K562 (cell line): ENCODE measurements at places on chromosomes 6 and 20.
A peak's percentile ranks its signal among the peaks of the same experiment; 100 is the strongest.

DNA sequence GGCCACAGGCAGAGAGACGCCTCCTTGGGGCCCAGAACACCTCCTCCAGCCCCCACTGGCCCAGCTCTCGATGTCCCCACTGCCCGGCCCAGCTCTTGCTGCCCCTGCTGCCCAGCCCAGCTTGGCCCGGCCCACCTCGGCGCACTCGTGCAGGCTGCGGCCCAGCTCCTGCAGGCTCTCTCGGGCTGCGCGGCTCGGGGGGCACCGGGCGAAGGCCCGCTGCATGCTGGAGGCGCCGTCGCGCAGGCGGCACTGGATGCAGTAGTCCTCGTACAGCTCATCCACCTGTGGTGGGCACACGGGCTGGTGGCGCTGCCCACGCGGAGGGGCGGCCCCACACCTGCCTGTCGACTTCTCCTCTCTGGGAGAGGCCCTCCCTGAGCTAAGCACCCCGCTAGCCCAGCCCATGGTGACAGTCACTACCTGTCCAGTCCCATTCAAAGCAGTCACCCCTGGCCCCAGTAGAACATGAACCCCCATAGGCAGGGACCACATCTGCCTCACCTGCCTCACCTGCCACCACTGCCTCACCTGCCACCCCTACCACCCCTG lies 81.8 kb downstream of the RIPOR3 start:
- no peak for DNase-seq

GRCh38 chr20:53522696-53523095 lies 70.9 kb downstream of the ZNF217 start:
- no peak for DNase-seq

GRCh38 chr6:56913285-56914074 lies 41.4 kb upstream of the BEND6 start:
- DNase-seq, result peak; percentile 45

DNA sequence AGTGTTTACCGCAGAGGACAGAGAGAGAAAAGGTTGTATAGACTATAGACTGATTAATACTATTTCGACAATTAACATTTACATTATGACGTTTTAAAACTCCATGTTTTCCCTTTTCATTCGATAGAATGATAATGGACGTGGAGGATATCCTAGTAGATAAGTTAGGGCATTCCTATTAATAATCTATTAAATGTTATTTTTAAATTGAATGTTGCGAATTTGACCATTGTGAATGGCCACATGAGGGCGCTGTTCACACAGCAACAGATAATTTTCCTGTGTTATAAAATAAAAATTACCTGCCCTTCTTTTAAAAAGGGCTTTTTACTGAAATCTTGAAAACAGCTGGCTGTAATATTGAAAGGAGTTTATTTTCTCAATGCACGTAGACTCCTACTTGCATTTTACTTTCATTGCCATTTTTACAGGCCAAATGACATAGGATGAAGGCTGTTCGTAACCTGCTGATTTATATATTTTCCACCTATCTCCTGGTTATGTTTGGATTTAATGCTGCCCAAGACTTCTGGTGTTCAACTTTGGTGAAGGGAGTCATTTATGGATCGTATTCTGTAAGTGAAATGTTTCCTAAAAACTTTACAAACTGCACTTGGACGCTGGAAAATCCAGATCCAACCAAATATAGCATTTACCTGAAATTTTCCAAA lies 3.3 kb downstream of the ADGRB3 start:
- DNase-seq, result no peak

DNA sequence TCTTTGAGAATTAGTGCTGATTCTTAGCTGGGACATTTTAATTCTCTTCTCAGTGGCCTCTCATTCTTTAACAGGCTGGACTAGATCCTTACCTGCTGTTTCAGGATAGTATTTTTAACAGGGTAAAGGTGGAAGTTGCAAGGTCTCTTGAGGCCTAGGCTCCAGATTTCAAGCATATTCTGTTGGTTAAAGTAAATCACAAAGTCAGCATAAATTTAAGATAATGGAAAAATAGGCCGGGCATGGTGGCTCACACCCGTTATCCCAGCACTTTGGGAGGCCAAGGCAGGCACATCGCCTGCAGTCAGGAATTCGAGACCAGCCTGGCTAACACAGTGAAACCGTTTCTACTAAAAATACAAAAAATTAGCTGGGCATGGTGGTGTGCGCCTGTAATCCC lies 1149.0 kb downstream of the EPHA7 start:
- DNase-seq, result no peak

DNA sequence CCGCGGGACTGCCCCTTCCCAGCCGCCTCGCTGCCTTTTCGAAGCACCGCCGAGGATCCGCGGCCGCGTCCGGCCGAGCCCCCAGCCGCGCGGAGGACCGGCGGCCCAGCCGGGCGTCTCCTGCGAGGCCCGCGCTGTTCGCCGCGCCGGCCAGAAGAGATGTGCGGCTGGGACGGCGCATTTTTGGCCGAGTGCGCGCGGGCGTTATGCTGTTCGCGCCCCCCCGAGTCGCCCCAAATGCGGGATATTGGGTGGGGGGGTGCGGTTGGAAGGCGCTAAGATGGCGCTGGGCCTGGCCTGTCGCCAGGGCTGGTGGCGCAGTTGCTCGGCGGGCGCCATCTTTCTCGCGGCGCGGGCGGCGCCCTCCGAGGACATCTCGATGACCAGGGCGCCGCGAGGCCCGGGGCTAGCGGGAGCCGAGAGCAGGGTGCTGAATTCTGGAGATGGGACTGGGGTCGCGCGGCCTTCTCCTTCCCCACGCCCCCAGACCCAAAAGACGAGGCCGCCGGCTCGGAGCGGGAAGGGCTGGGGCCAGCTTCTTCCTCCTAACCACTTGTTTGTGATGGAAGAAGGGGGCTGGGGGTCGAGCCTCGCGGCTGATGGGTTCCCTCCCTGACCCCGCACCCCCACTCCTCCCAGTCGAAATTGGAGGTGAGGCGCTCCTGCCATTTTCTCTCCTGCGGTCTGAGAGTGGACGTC lies 1.5 kb downstream of the BICRAL start:
- DNase-seq, result peak; percentile 82

DNA sequence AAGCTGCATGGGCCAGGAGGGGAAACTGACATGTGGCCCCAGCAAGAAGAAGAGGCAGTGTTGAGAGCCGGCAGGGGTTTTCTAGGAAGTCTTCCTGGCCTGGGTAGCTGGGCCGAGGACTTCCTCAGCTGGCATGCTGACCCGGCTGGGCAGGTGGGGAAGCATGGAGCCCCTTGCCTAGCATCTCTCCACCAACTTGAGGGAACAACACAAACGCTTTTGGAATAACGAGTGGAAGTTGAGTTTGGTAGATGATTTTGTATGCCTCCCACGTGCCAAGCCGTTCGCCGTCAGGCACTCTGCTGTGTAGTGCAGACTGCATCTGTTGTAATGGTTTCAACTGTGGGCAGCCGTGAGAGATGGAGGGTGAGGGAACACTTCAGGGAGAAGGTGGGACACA lies 7.3 kb downstream of the TMEM181 start:
- DNase-seq, result no peak

- DNase-seq, result no peak
Observed at GRCh38 chr6:122657601-122658000, 47.4 kb downstream of the PKIB start.
